H9 (cell line): ENCODE measurements at places on chromosomes 7 and 10. TPM values are rescaled to one million over a fixed set of nuclear protein-coding genes. Genes with fewer than 3 reads are reported as not detected.

GRCh38 chr7:124032369-124033094, at the start of gene TMEM229A:
Gene TMEM229A, minus strand, starts transcription at chr7:124033067. Its CDS starts 64 bp downstream, at chr7:124033003.
- H3K4me1 ChIP-seq: no peaks in the 10 kb centered on the region
- no peaks in the 10 kb centered on the region for H3K36me3 ChIP-seq
- peak; percentile 81 for DNase-seq
- H3K27ac ChIP-seq: no peak within 1 kb of the TSS

GRCh38 chr10:36455526-36456133, 669.8 kb upstream of the ANKRD30A start:
- H3K4me3 ChIP-seq: no peak overlapping the region
- H3K27ac ChIP-seq: no peak overlapping the region
- H3K27me3 ChIP-seq: no peaks in the 10 kb centered on the region
- H3K4me1 ChIP-seq: no peaks in the 10 kb centered on the region
- H3K36me3 ChIP-seq: peaks cover 18% of the 10 kb centered on the region

DNA sequence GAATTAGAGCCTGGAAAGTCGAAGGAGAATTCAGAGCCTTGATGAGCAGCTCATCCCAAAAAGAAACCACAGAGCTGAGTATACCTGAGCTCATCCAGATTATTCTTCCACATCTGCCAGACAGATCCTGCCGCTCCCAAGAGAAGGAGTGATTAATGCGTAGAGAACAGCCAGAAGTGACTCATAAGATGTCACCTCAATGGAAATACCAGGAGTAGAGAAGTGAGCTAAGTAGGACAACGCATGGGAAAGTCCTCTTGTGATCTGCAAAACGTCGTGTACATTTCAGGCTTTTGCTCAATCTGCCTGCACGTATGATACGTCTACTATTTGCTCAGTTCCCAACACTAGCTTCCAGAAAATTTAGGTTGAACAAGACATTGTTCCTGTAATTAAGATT, 230.5 kb upstream of the AUTS2 start:
- no peaks in the 10 kb centered on the region for H3K27me3 ChIP-seq
- H3K27ac ChIP-seq: no peak overlapping the region
- no peaks in the 10 kb centered on the region for H3K4me1 ChIP-seq
- DNase-seq: no peak

GRCh38 chr7:81594767-81595166, 175.1 kb downstream of the HGF start:
- no peak overlapping the region for H3K27ac ChIP-seq
- H3K4me3 ChIP-seq: no peak overlapping the region
- no peaks in the 10 kb centered on the region for H3K36me3 ChIP-seq
- no peak for DNase-seq
- H3K27me3 ChIP-seq: no peaks in the 10 kb centered on the region

DNA sequence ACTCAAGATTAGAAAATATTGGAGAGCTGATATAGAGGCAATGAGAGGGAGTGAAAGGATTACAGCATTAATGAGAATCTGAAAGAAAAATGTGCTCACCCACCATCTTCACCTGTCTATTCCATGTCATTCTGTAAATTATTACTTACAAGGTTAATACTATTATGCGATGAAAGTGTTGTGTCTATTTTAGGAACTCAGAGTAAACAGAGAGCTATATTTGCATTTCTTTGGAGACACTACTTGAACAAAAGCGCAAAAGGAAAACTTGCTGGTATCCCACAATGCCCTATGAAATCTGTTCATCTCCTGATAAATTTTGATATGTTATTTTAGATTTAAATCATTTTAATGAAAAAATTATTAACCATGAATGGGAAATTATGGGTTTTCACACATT, 196.1 kb downstream of the ZEB1 start:
- H3K27ac ChIP-seq: no peak overlapping the region
- H3K27me3 ChIP-seq: no peaks in the 10 kb centered on the region
- no peak overlapping the region for H3K4me3 ChIP-seq
- no peaks in the 10 kb centered on the region for H3K36me3 ChIP-seq
- no peak for DNase-seq

- H3K27me3 ChIP-seq: no peaks in the 10 kb centered on the region
- no peaks in the 10 kb centered on the region for H3K4me1 ChIP-seq
- no peak for DNase-seq
- no peak overlapping the region for H3K27ac ChIP-seq
- no peaks in the 10 kb centered on the region for H3K36me3 ChIP-seq
- no peak overlapping the region for H3K4me3 ChIP-seq
These were observed 174.4 kb upstream of the LYZL2 start for GRCh38 chr10:30803892-30804322.

GRCh38 chr7:108598153-108598552, 28.5 kb downstream of the DNAJB9 start:
- H3K36me3 ChIP-seq: no peaks in the 10 kb centered on the region
- no peak for DNase-seq
- H3K4me3 ChIP-seq: no peak overlapping the region

- peak overlapping the region; percentile 76 for H3K27ac ChIP-seq
- no peaks in the 10 kb centered on the region for H3K27me3 ChIP-seq
- peak overlapping the region; percentile 91 for H3K4me3 ChIP-seq
- DNase-seq: peak; percentile 75
- H3K36me3 ChIP-seq: no peaks in the 10 kb centered on the region
These were observed 1.5 kb upstream of the SKIDA1 start for GRCh38 chr10:21526860-21527597.

GRCh38 chr7:126728967-126729366, 523.8 kb downstream of the GRM8 start:
- no peak overlapping the region for H3K4me3 ChIP-seq
- H3K36me3 ChIP-seq: no peaks in the 10 kb centered on the region
- no peak for DNase-seq

DNA sequence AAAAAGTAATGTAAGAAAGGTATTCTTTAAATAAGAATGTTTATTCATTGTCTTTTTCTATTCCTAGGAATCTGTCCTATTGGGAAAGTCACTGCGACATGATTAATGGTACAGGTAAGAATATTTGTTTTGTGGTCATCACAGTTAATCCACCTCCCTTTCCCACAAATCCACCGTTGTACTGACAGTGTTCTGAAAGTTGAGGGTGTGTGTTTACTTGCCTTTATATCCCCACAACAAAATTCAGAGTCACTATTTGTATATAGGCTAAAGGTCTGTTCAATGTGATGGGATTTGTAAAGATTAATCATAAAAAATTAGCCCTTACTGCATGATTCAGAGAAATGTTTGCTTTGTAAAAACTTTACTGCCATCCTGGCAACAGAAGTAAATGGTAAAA, 27.9 kb downstream of the CD36 start:
- DNase-seq: no peak
- no peak overlapping the region for H3K4me3 ChIP-seq
- H3K27ac ChIP-seq: no peak overlapping the region

DNA sequence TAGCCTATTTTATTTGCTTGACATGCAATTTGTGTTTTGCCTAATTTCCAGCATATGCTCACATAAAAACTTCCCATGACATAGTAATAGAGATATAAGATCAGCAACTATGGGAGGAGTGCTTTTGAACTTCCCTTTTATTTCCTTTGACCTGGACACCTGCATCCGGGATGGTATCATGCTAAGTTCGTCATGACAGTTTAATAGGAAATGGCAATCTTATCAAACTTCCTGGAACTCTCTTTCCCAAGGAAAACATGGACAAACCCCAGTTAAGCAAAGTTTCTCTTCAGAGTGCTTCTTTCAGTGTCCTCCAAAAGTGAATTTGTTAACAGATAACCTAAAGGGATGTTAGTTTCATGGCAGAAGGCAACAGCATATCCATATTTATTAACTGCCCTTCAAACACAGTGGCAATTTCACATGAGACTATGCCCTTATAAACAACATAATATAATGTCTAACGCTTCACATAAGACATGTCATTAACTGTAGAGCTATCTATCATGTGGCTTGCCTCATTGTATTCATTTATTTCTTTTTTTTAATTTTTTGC, 474.7 kb upstream of the SEMA3A start:
- no peaks in the 10 kb centered on the region for H3K36me3 ChIP-seq
- H3K4me3 ChIP-seq: no peak overlapping the region
- H3K27me3 ChIP-seq: no peaks in the 10 kb centered on the region

GRCh38 chr10:125004571-125005311, 62.8 kb downstream of the ZRANB1 start:
- no peaks in the 10 kb centered on the region for H3K4me1 ChIP-seq
- H3K27ac ChIP-seq: no peak overlapping the region
- H3K36me3 ChIP-seq: peaks cover 77% of the 10 kb centered on the region
- no peak for DNase-seq
- no peak overlapping the region for H3K4me3 ChIP-seq

GRCh38 chr10:112677689-112678088, 230.7 kb downstream of the VTI1A start:
- H3K36me3 ChIP-seq: no peaks in the 10 kb centered on the region

GRCh38 chr10:111545861-111546605, 469.2 kb downstream of the ADRA2A start:
- no peak overlapping the region for H3K27ac ChIP-seq
- H3K36me3 ChIP-seq: no peaks in the 10 kb centered on the region
- H3K4me1 ChIP-seq: no peaks in the 10 kb centered on the region
- H3K4me3 ChIP-seq: no peak overlapping the region
- DNase-seq: no peak

DNA sequence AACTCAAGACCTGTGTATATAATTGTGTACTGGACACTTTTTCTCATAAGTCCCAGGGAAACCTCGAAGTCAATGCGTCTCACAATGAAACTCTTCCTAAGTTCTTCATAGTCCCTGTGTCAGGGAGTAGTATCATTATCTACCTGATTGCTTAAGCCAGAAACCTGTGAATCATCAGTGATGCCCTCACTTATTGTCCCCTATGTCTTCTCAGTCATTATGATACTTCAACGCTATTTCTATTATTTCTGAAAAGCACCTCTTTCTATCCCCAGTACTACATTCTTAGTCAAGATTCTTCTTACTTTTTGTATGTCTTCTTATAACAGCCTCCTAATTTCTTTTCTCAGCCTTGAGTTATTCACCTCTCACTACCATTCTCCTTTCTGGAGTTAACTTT, 94.3 kb downstream of the OTUD1 start:
- no peaks in the 10 kb centered on the region for H3K27me3 ChIP-seq
- H3K4me3 ChIP-seq: no peak overlapping the region
- no peaks in the 10 kb centered on the region for H3K36me3 ChIP-seq
- no peaks in the 10 kb centered on the region for H3K4me1 ChIP-seq
- no peak overlapping the region for H3K27ac ChIP-seq

DNA sequence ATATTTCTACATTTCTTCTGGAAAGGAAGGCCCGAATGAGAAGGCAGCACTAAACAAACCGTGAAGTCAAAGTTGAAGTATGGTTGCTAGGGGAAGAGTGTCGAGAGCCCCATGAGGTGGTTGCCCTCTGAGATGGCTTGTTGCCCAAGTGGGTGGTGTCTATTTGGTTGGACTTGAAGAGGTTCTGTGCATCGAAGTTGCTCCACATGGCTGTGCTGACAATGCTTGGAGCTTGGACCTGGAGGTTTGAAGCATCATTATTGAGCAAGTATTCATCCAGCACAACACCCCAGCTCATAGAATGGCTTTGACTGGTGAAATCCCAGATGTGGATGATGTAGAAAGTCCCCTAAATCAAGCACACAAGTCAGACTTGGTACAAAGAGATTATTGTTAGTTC, 165.2 kb upstream of the CDCA7L start:
- no peak overlapping the region for H3K27ac ChIP-seq
- DNase-seq: no peak
- no peaks in the 10 kb centered on the region for H3K27me3 ChIP-seq
- H3K4me1 ChIP-seq: no peaks in the 10 kb centered on the region

DNA sequence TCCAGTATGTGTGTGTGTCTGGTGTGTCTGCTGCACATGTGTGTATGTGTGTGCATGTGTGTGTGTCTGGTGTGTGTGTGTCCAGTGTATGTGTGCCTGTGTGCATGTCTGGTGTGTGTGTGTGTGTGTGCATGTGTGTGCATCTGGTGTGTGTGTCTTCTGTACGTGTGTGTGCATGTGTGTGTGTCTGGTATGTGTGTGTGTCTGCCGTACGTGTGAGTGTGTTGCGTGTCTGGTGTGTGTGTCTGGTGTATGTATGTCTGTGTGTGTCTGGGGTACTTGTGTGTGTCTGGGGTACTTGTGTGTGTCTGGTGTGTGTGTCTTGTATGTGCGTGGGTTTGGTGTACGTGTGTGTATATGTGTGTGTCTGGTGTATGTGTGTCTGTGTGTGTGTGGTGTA, 289.1 kb upstream of the SHH start:
- no peak for DNase-seq
- H3K27ac ChIP-seq: no peak overlapping the region
- H3K4me3 ChIP-seq: no peak overlapping the region
- no peaks in the 10 kb centered on the region for H3K36me3 ChIP-seq

DNA sequence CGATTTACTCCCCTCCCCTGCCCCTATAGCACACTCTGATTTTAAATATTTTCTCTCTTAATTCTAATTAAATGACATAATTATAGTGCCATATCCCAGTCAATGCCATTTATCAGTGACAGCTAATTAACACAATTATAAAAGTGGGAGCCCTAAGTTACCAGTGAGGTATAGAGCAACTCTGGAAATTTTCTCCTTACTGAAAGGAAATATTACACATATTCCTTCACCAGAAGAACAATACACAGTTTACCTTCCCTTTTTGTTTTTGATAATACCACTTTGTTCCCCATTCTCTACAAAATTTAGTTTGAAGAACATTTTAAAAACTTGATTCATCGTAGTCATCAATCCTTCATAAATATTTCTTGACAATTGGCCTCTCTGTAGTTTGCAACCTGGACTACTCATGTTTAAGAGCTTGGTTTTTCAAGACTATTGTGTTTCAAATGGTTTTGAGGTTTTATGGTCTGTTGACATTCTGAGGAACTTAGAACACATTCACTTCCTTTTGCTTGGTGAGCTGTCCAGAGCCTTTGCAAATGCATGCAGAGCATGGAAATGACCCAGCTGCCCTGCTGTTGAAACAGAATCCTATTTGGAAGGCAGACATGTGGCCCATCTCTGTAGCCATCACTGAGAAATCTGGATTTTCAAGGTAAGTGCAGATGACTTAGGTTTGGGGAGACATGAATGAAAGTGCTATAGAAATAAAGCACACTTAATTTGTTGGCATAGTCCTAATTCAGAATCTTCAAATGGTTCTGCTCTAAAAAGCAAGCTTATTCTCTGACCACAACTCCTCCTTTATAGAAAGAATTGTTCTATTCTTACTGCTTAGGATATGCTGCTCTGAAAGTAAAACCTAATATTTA, at the start of gene GPR141:
Gene GPR141, plus strand, starts transcription at position 521 of the 875 bp plus-strand sequence. CDS start 56,628 bp downstream, outside the sequence.
- peak within 1 kb of the TSS; percentile 34; the same call in 1 of the 3 replicates for H3K4me3 ChIP-seq
- no peaks in the 10 kb centered on the region for H3K27me3 ChIP-seq
- H3K27ac ChIP-seq: no peak within 1 kb of the TSS

Gene LIPN
- total RNA-seq: not detected in 2 replicates

Gene UPK3B
- 2.1 and 3.5 TPM in 2 replicates for total RNA-seq

Gene GDF2
- total RNA-seq: not detected in 2 replicates

Gene TSPAN33
- 34.7 and 36.7 TPM in 2 replicates for total RNA-seq

Gene PRPS1L1
- not detected in 2 replicates for total RNA-seq

Gene TMEM270
- total RNA-seq: not detected in 2 replicates

Gene IFIT2
- total RNA-seq: 0.09 TPM in 1 of 2 replicates, not detected in the other

Gene PNPLA8
- 10.7 and 11.7 TPM in 2 replicates for total RNA-seq

Gene CPEB3
- 1.0 and 1.1 TPM in 2 replicates for total RNA-seq

Gene FOXP2
- not detected in 2 replicates for total RNA-seq

Gene PITX3
- not detected in 2 replicates for total RNA-seq

Gene PLXDC2
- 34.1 and 38.7 TPM in 2 replicates for total RNA-seq

Gene SERPINE1
- total RNA-seq: 11.5 and 13.0 TPM in 2 replicates
